HTR-8/SVneo (cell line): ENCODE measurements at places on chromosomes 6 and 20.

DNA sequence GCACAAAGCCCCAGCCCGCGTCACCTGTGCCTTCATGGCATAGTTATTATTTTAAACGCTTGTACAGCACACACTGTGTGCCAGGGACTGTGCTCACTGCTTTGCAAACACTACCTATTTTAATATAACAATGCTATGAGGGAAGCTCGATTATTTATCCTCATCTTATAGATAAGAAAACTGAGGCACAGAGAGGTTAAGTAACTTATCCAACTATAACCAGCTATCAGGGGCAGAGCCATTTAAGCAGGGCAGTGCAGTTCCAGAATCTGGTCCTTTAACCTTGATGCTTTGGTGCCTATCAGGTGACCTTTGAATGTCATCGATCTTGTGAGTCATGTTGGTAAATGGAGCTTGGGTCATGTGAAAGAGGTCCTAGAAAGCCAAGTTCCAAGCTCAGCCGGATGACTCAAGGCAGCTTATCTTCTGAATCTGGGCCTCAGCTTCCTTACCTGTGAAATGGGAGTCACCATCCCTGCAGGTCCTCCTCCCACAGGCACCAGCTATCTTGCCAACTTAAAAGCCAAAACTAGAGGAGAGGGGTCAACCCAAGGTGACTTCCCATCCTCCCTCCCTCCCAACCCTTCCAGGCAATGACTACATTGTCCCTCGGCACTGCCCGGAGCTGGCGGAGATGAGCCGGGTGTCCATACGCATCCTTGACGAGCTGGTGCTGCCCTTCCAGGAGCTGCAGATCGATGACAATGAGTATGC lies 56.4 kb upstream of the TTPAL start:
- DNase-seq, result no peak

GRCh38 chr6:74333406-74333805 lies 637.4 kb downstream of the CD109 start:
- no peak for DNase-seq

DNA sequence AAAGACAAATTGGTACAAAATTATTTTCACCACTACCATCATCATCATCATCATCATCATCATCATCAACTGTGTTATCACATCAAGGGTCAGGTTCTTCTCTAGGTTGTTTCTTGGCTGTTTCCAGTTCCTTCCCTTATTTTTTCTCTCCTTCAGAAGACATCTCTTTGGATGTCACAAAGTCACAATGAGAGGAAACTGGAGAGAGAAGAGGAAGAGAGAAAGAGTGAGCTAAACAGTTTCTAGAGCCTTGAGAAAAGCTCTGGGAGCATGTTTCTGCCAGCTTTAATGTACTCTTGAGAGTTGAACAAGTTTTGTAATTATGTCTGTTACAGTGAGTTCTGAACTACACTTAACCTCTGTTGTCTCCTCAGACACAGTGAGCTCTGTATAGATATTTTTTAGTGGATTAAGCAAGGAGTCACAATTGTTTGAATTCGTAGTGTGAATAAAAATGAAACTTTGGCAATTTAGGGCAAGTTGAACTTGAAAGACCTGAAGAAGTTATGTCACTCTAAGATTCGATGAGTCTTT lies 123.0 kb upstream of the AKIRIN2 start:
- no peak for DNase-seq

DNA sequence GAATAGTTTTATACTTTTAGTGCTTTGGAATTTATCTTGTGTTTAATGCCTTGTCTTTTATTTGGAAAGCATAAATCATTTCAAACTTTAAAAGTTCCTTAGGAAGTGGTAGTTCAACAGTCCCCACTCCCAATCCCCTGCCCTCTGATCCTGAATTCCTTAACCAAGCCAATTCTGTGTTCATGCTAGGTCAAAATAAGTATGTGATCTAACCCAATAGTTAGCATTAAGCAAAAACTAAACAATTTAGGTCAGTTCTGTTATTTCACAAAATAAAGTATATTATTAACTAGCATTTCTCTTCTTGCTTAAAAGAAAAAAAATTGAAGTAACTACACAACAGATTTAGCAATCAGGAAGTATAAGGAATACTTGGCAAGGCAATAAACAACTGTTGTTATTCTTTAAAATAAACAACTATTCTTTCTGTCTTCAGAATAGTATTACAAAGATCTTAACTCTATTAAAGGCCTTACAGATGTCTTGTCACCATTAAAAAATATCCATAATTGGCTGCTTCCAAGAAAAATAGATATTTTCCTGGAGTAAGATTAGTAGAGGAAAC lies 37.0 kb downstream of the AKIRIN2 start:
- no peak for DNase-seq

DNA sequence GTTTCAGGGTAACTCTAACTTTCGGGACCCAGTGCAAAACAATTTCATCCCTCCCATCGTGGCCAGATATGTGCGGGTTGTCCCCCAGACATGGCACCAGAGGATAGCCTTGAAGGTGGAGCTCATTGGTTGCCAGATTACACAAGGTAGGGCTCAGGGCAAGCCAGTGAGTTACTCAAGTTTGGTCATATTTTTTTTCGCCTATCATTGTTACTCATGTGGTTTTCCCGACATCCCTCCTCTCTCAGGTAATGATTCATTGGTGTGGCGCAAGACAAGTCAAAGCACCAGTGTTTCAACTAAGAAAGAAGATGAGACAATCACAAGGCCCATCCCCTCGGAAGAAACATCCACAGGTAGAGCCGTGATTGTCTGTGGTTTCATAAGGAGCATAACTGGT lies 58.2 kb downstream of the DCBLD1 start:
- DNase-seq, result no peak

DNA sequence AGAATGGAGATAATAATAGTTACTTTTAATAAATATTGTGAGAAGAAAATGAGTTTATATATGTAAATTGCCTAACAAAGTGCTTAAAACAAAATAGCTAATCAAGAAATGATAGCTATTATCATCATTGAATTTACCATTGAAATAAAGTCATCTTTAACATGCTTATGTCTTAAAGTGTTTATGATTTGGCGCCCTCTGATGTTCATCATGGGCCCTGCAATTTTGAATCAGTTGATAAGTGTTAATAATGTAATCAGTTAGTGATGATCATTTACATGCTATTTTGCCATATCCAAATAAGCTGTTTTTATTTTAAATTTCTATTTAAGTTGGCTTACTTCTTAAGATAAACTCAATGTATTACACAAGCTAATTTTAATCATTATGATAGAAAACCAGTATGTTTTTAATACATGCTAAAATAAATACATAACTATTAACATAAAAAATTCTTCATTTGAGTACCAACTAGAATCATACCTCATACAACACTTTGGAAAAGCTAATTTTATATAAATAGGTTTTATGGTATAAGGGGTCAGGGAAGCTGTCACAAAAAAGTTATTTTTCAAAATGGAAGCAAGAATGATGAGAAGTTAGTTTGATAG lies 39.2 kb upstream of the TPD52L1 start:
- peak; percentile 25 for DNase-seq

DNA sequence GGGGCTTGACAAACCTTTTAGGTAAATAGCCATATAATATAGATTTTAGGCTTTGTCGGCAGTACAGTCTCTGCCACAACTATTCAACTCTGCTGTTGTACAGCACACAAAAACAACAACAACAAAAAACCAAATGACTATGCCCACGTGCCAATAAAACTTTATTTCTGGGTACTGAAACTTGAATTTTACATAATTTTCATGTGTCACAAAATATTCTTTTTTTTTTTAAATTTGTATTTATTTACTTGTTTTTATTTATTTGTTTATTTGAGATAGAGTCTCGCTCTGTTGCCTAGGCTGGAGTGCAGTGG lies 34.8 kb upstream of the B4GALT5 start:
- no peak for DNase-seq

DNA sequence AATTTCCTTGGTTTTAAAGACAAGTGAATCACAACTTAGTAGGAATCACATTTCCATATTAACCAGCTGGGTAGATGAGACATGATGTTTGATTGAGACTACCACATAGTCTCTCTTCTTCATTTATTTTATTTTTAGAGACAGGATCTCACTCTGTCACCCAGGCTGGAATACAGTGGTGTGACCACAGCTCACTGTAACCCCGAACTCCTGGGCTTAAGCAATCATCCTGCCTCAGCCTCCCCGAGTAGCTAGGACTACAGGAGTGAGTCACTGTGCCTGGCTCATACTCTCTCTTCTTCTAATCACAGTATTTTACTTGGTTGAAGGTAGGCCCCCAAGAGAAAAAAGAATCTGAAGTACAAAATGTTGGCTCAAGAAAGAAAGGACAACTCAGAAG lies 80.2 kb upstream of the ASF1A start:
- DNase-seq, result no peak

- no peak for DNase-seq
Measured at GRCh38 chr6:143074101-143074500, 13.4 kb downstream of the AIG1 start.

DNA sequence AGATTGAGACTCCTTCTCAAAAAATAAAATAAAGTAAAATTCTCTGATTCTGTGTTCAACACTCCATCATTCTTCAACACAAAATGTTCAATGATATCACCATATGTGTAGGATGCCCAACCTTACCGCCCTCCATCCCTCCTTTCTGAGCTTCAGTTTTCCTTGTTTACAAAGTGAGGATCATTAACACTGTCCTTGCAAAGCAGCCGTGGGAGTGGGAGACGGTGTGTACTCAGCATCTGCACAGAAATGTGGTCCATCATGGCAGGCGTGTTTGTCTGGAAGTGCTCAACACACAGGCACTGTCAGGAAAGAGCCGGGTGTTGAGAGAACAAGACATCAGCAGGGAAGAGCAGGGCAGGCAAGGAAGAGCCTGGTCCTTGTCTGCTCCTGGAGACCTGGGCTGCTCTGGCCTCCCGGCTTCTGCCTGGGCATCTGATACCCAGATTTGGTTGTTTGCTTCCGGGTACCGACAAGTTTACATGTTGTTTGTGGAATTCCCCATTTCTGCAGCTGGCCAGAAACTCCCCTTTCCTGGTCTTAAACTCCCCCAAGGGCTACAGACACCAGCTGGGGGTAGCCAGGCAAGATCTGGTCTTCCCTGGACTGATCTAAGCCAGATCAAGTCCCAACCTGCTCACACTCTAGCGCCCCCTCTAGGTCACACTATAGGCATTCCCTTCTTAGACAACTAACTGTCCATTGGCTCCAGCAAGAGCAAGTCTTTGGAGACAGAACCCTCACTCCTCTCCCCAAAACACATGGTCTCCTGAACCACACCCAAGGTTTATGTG lies 26.7 kb upstream of the TTPAL start:
- no peak for DNase-seq

- DNase-seq, result no peak
Measured at GRCh38 chr6:50706575-50706974, 6.8 kb upstream of the TFAP2D start.

DNA sequence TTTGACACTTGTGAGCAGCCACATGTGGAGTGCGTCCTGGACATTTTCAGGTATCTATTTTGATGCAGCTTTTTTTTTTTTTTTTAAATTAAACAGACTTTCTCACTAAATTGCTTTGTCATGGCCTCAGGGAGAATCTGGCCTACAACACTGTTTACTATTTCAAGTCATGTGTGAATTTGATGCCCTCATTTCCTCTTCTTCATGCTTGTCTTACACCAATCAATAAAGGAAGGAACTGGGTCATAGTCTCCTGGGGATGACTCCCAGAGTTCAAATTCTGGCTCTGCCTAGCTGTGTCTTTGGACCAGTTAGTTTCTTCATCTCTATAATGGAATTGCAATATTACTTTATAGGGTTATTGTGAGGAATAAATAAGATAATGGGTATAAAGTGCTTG lies 554.1 kb downstream of the PRKN start:
- no peak for DNase-seq

DNA sequence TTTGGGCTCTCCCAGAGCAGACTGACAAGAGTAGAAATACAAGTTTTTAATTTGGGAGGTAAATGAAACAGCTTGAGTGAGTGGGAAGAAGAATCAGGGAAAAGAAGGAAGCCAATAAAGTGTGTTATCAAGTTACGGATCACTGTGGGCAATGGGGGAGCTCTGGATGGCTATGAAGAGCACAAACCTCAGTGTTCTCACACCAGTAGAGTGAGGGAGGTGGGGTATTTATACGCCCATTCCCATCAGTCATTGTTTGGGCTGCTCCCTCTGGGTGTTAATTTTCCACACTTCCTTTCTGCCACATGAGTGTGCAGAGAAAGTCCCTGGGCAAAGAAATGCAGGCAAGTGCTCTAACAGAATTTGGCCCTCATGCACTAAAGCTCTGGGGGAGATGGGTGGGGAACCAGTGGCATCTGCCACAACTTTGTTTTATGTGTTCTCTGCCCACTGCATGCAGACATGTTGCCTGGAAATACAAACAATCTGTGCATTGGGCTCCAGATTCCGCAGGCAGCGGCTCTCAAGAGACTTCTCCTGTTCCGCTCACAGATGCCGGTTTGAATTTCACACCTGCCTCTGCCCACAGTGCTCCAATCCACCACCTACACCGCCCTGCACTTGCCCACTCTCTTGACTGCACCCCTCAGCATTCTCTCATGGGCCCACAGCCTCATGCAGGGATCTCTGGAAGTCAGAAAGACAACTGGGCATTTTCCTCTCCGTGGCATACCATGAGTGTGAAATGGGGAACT lies 211.1 kb upstream of the RNF24 start:
- no peak for DNase-seq

- no peak for DNase-seq
Measured at GRCh38 chr20:40915756-40916155, 112.9 kb upstream of the TOP1 start.

GRCh38 chr20:50277460-50278376 lies 87.1 kb downstream of the CEBPB start:
- no peak for DNase-seq

GRCh38 chr6:139763468-139764210 lies 389.2 kb upstream of the CITED2 start:
- no peak for DNase-seq

GRCh38 chr6:40479706-40480105 lies 107.5 kb downstream of the LRFN2 start:
- no peak for DNase-seq

GRCh38 chr6:15930207-15930606 lies 198.7 kb upstream of the MYLIP start:
- no peak for DNase-seq

GRCh38 chr20:44532259-44532980 lies 10.6 kb upstream of the SERINC3 start:
- no peak for DNase-seq

DNA sequence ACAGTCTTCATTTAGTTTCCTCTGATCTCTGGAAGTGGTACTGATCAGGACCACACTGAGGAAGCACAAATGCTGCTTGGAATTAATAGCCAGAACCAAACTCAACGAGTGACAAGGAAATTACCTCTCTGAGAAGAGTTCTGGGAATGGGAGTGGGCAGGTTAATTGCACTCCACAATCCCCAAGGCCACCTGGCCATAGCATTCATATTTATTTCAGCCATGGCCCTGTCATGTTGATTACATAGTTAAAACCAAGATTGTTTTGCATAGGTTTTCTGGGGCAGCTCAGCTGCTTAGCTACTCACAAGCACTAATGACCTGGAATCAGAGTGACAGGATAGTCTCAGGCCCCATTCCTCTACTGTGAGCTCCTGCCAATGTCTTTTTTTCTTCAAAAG lies 230.2 kb upstream of the RIMS1 start:
- no peak for DNase-seq
